ENCODE measurements at places on chromosomes 12 and 14. TPM values are rescaled to one million over a fixed set of nuclear protein-coding genes. Genes with fewer than 3 reads are reported as not detected.

Gene L2HGDH
- polyA plus RNA-seq: 3.0 TPM

Gene ZNF605
- 6.4 TPM for polyA plus RNA-seq

Gene HRK
- 0.08 TPM for polyA plus RNA-seq

- peaks cover 14% of the 10 kb centered on the region for H3K4me1 ChIP-seq
- H3K27me3 ChIP-seq: no peaks in the 10 kb centered on the region
- no peak overlapping the region for H3K4me3 ChIP-seq
- H3K36me3 ChIP-seq: no peaks in the 10 kb centered on the region
- H3K27ac ChIP-seq: peak overlapping the region; percentile 60
Measured at GRCh38 chr12:26011099-26011498, 52.6 kb downstream of the RASSF8 start.

Gene INHBC
- polyA plus RNA-seq: 0.05 TPM

DNA sequence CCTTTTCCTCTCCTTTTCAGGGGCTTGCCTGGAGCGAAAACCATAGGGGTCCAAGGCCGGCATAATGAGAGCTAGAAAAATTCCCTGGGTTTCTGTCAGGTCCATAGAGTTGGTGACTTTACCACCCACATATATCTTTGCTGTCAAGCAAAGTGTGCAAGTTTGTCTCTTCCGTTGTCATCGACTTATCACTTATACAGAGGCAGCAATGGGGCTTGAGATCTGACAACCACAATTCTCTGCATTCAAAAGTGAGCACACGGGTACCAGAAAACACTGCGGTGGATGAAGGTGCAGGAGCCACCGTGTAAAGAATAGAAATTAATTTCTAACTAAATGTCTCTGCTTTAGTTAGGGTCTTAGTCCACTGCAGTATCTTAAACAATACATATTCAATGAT lies 162.3 kb downstream of the DAD1 start:
- no peaks in the 10 kb centered on the region for H3K36me3 ChIP-seq
- DNase-seq: no peak
- H3K27me3 ChIP-seq: peaks cover 8% of the 10 kb centered on the region
- H3K4me1 ChIP-seq: no peaks in the 10 kb centered on the region
- no peak overlapping the region for H3K27ac ChIP-seq

DNA sequence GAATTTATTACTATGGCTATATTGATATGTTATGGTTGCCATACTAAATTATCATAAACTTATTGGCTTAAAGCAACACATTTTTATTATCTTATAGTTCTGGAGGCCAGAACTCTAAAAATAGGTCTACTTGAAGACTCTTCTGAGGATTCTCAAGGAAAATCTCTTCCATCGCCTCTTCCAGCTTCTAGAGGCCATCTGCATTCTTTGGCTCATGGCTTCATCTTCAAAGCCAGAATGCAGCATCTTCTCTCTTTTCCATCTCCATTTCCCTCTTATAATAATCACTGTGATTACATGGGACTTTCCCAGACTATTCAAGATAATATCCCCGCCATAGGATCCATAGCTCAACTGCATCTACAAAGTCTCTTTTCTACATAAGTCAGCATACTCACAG lies 385.4 kb downstream of the RMST start:
- DNase-seq: no peak
- H3K4me1 ChIP-seq: no peaks in the 10 kb centered on the region
- H3K4me3 ChIP-seq: no peak overlapping the region

DNA sequence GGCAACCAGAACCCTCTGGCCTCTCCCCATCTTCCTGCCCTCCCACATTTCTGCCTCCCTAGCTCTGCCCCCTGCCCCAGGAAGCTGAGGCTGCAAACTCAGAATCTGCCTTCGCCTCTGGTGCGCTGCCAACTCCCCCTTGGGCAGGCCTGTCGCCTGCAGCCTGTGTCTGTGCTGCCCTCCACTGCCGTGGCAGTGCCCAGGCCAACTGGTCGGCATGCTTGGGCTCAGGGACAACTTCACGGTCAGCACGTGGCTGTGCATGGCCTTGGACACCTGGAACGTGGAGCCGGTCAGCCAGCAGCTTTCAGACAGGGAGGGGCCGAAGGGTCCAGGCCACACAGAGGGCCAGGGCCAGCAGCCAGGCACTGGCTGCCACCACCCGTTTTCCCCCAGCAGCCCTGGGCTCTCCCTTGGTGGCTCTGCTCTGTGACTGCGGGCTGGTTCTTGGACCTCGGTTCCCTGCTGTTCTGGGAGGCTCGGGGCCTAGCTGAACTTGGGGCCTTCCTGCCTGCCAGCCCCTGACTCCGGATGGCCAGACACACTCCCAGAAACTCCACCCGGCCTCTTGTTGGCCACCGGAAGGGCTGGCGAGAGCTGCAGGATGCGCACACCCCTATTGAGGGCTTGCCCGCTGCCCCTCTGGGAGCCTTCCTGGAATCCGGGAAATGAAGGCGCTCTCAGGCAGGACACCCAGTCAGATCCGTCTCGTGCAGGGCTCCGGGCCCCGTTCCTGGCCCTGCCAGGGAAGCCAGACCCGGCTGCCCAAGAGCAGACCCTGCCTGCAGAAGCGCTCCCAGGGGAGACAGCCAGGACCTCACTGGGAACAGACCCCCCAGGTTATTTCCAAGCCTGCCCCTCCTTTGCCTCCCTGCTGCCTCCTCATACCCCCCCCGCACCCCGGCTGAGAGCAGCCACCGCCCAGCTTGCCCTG lies 34.2 kb upstream of the PPP1R13B start:
- peaks cover 7% of the 10 kb centered on the region for H3K4me1 ChIP-seq
- H3K27ac ChIP-seq: no peak overlapping the region
- H3K4me3 ChIP-seq: no peak overlapping the region
- no peaks in the 10 kb centered on the region for H3K27me3 ChIP-seq
- H3K36me3 ChIP-seq: no peaks in the 10 kb centered on the region

Gene SDS
- polyA plus RNA-seq: not detected

GRCh38 chr14:69242311-69243224 lies 17.4 kb upstream of the GALNT16 start:
- no peak overlapping the region for H3K27ac ChIP-seq
- DNase-seq: peak; percentile 82

- DNase-seq: no peak
- H3K36me3 ChIP-seq: no peaks in the 10 kb centered on the region
- H3K27ac ChIP-seq: no peak overlapping the region
- H3K4me3 ChIP-seq: no peak overlapping the region
- peaks cover 2% of the 10 kb centered on the region for H3K27me3 ChIP-seq
- H3K4me1 ChIP-seq: no peaks in the 10 kb centered on the region
Measured at GRCh38 chr12:13383379-13383778, 186.9 kb downstream of the EMP1 start.

- no peaks in the 10 kb centered on the region for H3K27me3 ChIP-seq
- no peaks in the 10 kb centered on the region for H3K36me3 ChIP-seq
- H3K4me3 ChIP-seq: peak overlapping the region; percentile 61
- peaks cover 18% of the 10 kb centered on the region for H3K4me1 ChIP-seq
- H3K27ac ChIP-seq: no peak overlapping the region
Measured at GRCh38 chr12:1796515-1797010, 23.8 kb upstream of the LRTM2 start.

- no peaks in the 10 kb centered on the region for H3K36me3 ChIP-seq
- no peaks in the 10 kb centered on the region for H3K4me1 ChIP-seq
- no peak for DNase-seq
- H3K4me3 ChIP-seq: no peak overlapping the region
- H3K27me3 ChIP-seq: no peaks in the 10 kb centered on the region
- no peak overlapping the region for H3K27ac ChIP-seq
Measured at GRCh38 chr14:23207146-23207540, 23.7 kb upstream of the SLC7A8 start.

GRCh38 chr12:82627799-82628198 lies 58.9 kb upstream of the TMTC2 start:
- no peak overlapping the region for H3K27ac ChIP-seq
- DNase-seq: peak; percentile 15
- no peak overlapping the region for H3K4me3 ChIP-seq
- H3K36me3 ChIP-seq: no peaks in the 10 kb centered on the region
- H3K27me3 ChIP-seq: no peaks in the 10 kb centered on the region

Gene GPD1
- polyA plus RNA-seq: not detected

GRCh38 chr14:23145794-23146350 lies 26.8 kb upstream of the CEBPE start:
- DNase-seq: peak; percentile 38
- H3K36me3 ChIP-seq: no peaks in the 10 kb centered on the region
- no peak overlapping the region for H3K4me3 ChIP-seq

Gene PZP
- not detected for polyA plus RNA-seq

DNA sequence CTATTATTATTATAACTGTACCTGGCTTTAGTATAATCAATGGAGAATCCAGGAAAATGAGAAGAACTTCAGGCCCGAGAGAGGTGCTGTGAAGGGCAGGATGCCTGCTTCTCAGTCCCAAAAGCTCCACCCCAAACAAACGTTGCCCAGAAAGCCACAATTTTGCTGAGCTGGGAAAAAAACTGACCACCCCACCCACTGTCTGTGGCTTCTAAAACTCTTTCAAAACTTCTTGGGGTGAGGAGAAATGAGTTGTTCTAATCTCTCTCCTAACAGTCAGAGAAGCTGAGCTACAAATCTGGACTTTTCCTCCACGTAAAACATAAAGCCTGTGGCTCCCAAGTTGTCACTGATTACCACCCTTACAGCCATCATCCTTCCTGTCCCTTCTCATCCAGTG lies 13.4 kb downstream of the VDR start:
- no peak overlapping the region for H3K4me3 ChIP-seq
- no peaks in the 10 kb centered on the region for H3K36me3 ChIP-seq
- H3K4me1 ChIP-seq: peaks cover 5% of the 10 kb centered on the region
- no peak overlapping the region for H3K27ac ChIP-seq
- H3K27me3 ChIP-seq: no peaks in the 10 kb centered on the region

DNA sequence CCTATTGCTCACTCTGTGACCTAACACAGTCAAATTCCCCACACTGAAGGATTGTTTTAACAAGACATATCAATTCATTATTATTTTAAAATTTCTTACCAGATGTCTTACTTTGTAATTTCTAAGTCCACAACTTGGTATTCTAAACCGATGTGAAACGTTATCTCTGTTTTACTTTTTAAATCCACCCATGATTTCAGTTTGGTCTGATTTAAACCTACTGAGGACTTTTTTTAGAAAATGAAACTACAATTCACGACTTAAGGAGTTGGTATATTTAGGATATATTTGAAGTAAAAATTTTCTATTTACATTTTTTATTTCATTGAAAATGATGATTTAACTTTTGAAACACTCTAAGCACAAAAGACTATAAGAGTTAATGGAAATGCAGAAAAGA lies 35.1 kb upstream of the GRIP1 start:
- no peak overlapping the region for H3K4me3 ChIP-seq
- no peaks in the 10 kb centered on the region for H3K27me3 ChIP-seq
- DNase-seq: no peak
- H3K27ac ChIP-seq: no peak overlapping the region

DNA sequence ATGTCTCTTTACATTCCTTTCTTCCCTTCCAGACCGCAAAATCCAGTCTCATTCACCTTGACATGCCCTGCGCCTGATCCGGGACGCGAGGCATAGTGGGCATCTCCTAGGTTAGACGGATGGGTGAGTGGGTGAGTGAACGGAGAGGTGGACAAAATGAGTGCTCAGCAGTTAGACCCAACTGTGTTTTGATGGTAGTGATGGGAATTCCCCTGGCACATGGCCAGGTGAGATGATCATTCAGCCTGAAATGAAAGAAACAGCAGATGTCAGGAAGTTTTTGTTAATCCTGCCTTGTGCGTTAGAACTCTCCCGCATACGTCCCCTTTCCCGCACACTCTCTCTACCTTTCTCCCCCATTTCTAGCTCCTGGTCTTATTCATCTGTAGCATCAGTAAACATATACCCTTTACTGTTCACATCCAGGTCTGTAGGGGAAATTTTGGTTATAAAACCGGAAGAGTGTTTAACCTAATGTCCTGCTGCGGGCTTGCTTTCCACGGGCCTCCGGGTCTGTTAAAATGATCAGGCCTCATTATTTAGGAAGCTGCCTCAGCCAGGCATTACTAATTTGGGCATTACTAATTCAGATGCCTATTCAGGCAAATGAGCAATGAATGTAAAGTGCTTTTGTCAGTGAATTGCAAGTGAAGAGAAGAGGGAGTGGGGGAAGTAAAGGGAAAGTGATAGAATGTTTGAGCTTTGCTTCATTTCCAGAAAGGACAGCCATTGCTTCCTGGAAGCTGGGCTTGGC lies 172.8 kb downstream of the ETV6 start:
- no peaks in the 10 kb centered on the region for H3K36me3 ChIP-seq
- no peaks in the 10 kb centered on the region for H3K27me3 ChIP-seq
- peak overlapping the region; percentile 81 for H3K27ac ChIP-seq
- H3K4me3 ChIP-seq: no peak overlapping the region

DNA sequence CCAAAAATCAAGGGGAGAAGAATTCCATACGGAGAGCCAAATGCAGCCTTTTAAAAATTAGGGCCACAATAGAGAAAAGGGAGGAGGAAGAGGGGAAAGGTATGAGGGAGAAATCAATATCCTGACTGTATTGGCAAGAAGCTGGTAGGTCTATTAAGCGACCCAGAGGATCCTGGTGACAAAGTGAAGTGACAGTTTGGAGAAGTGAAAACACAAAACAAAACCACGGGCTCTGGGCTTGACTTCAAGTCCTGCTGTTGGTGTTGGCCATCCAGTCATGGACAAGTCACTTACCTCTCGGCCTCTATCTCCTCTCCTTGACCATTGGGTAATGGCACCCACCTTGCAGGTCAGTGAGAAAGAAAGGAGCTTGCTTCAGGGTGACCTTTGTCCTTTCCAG lies 47.0 kb upstream of the KCNA5 start:
- H3K36me3 ChIP-seq: no peaks in the 10 kb centered on the region
- H3K27me3 ChIP-seq: no peaks in the 10 kb centered on the region
- no peaks in the 10 kb centered on the region for H3K4me1 ChIP-seq

GRCh38 chr14:34266344-34266743 lies 195.7 kb downstream of the SPTSSA start:
- H3K4me1 ChIP-seq: no peaks in the 10 kb centered on the region
- no peaks in the 10 kb centered on the region for H3K27me3 ChIP-seq
- no peak overlapping the region for H3K27ac ChIP-seq
- no peak overlapping the region for H3K4me3 ChIP-seq

DNA sequence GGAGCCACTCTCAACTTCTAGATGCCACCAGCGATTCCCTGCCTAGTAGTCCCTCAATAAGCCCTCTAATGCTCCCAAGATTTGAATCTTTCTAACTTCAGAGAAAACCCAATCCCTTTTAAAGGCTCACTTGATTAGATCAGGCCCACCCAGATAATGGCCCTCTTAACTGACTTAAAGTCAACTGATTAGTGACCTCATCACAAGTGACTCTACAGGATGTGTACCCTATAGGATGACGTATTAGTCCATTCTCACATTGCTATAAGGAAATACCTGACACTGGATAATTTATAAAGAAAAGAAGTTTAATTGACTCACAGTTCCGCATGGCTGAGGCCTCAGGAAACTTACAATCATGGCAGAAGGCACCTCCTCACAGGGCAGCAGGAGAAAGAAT lies 49.1 kb downstream of the ANKS1B start:
- no peaks in the 10 kb centered on the region for H3K4me1 ChIP-seq
- no peaks in the 10 kb centered on the region for H3K36me3 ChIP-seq
- no peak overlapping the region for H3K27ac ChIP-seq
- DNase-seq: no peak
- H3K27me3 ChIP-seq: no peaks in the 10 kb centered on the region
- H3K4me3 ChIP-seq: no peak overlapping the region

Data from fibroblast of lung (primary cell).